Natural killer cell treated with Interleukin-12 subunit alpha and Interleukin-12 subunit beta and Interleukin-15 and Interleukin-18, amount 100 ng/mL, for 72 hours (primary cell): ENCODE measurements at places on chromosomes 2 and 18. TPM values are rescaled to one million over a fixed set of nuclear protein-coding genes. Genes with fewer than 3 reads are reported as not detected.
A peak's percentile ranks its signal among the peaks of the same experiment; 100 is the strongest.

- H3K27me3 ChIP-seq: no peaks in the 10 kb centered on the region
- H3K4me1 ChIP-seq: no peaks in the 10 kb centered on the region
- H3K4me3 ChIP-seq: no peak overlapping the region
- no peak for DNase-seq
- H3K36me3 ChIP-seq: no peaks in the 10 kb centered on the region
These were observed 489.6 kb downstream of the PTPRM start for GRCh38 chr18:8056723-8057122.

DNA sequence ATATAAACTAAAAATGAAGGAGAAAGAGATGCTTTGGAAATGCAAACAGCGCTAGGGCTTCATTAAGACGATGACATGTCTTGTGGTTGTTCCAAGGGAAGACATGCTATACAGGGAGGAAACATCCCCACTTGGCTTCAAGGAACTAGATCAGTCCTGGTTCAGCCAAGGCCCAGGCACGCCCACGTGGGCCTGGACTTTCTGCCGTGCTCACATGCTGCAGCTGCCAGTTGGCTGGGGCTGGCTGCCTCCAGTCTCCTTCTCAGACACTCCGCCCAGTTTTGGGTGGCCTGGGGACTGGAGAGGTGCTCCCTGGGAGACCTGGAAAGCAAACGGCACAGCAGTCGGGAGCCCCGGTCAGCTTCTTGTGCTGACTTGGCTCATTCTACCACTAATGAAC is 109.6 kb downstream of the GLI2 start:
- H3K4me1 ChIP-seq: no peaks in the 10 kb centered on the region
- no peak overlapping the region for H3K27ac ChIP-seq
- H3K4me3 ChIP-seq: no peak overlapping the region
- H3K36me3 ChIP-seq: no peaks in the 10 kb centered on the region
- no peak for DNase-seq

GRCh38 chr18:24910221-24910620 is 441.7 kb downstream of the ZNF521 start:
- H3K36me3 ChIP-seq: no peaks in the 10 kb centered on the region
- no peaks in the 10 kb centered on the region for H3K4me1 ChIP-seq
- no peak for DNase-seq
- H3K27ac ChIP-seq: no peak overlapping the region

The TUBB8B gene
- total RNA-seq: not detected

The INPP5D gene
- total RNA-seq: 136 TPM

DNA sequence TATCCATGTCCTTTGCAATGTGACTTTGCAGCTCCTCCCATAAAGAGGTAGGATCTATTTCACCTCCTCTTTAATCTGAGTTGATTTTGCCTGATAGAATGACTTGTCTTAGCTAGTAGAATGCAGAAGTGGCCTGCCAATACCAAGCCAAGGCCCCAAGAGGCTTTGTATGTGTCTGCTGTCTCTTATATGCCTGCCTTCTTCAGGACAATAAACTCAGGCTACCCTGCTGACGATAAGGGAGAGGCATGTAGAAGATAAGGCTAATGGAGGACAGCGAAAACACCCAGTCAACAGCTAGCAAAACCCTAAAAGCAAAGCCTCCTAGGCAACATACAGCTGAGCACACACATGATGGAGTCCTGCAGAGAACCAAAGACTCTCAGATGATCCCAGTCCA is 1.8 kb upstream of the ZC3H8 start:
- peaks cover 19% of the 10 kb centered on the region for H3K4me1 ChIP-seq
- peaks cover 2% of the 10 kb centered on the region for H3K27me3 ChIP-seq
- no peak overlapping the region for H3K4me3 ChIP-seq
- no peak for DNase-seq
- no peak overlapping the region for H3K27ac ChIP-seq

DNA sequence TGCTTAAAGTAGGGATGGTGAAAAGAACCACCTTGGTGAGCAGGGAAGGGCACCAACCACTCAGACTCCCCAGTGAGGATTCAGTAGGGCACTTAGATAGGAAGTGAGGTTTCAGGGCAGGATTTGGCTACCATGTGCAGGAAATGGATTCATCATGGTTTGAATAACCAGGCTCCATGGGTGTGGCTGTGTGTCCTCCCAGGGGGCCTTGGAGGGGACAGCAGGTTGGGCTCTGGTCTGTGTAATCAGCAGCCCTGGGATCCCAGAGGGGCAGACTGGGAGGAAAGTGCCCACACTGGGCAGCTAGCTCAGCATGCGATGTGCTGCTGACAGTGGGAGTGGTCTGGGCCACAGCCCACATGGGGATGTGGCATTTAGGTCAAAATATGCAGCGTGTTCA is 224.6 kb downstream of the CELF4 start:
- H3K27ac ChIP-seq: no peak overlapping the region
- no peaks in the 10 kb centered on the region for H3K36me3 ChIP-seq
- peaks cover 13% of the 10 kb centered on the region for H3K27me3 ChIP-seq
- no peaks in the 10 kb centered on the region for H3K4me1 ChIP-seq

GRCh38 chr2:44920751-44921150 is 20.8 kb upstream of the SIX3 start:
- no peak overlapping the region for H3K27ac ChIP-seq
- DNase-seq: no peak
- H3K4me3 ChIP-seq: no peak overlapping the region
- H3K36me3 ChIP-seq: no peaks in the 10 kb centered on the region
- peaks cover 5% of the 10 kb centered on the region for H3K4me1 ChIP-seq

- H3K4me3 ChIP-seq: no peak overlapping the region
- DNase-seq: no peak
- H3K27ac ChIP-seq: no peak overlapping the region
- peaks cover 44% of the 10 kb centered on the region for H3K27me3 ChIP-seq
These were observed 6.6 kb downstream of the BCL11A start for GRCh38 chr2:60546756-60547420.

The BOLL gene
- not detected for total RNA-seq

DNA sequence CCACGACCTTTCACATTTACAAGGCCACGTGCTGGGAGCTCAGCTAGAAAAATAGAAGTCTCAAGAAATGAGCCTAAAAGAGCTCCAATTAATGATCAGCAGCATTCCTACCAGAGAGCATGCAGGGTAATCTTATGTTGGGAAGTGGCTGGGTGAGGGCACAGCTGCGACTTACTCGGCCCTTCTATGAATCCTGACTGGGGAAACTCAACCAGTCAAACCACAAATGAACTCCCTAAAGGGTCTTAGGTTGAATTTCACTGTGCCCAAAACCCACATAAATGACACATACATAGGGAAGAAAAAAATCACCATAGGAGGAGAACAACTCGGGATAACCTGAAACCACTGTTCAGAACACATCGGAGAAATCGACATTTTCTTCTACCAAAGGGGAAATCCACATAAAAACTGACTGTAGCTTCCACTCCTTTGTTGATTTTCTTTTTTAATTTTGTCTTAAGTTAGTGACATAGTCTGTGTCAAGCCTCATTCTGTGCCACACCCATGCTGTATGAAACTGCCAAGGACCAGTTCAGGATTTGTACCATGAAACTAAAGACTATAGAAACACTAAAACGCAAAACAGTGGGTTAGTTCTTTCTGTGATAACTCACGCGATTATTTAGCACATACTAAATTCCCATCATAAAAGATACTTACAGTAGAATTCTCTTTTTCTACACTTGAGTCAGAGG is 54.7 kb downstream of the UXS1 start:
- peaks cover 22% of the 10 kb centered on the region for H3K36me3 ChIP-seq
- peak overlapping the region; percentile 51 for H3K4me3 ChIP-seq
- H3K4me1 ChIP-seq: peaks cover 49% of the 10 kb centered on the region
- no peak for DNase-seq
- peak overlapping the region; percentile 87 for H3K27ac ChIP-seq
- no peaks in the 10 kb centered on the region for H3K27me3 ChIP-seq

DNA sequence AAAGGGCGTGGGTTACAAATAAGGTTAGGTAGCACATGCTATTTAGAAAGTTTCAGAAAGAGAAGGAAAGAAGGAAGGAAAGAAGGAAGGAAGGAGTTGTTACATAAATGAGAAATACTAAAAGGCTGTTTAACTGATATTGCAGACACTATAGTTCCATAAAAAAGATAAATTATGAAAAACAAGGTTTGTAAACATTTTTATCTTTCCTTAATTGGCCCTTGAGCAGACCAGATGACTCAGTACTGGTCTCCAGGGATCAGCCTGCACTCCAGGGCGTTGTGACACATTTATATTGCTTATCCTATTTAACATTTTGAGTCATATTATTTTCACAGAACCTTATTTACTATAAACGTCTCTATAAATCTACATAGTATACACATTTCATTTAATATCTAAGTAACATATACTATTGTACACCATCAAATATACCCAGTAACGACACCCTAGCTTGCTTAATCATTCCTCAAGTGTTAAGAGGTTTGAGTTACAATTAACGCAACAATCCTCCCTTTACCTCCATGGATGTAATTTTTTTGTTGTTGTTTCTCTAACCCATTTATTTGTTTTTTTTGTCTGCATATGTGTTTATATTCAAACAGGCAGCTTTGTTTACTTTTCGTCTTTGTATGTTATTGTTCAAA is 2.8 kb upstream of the RAB31 start:
- H3K4me3 ChIP-seq: no peak overlapping the region
- H3K27ac ChIP-seq: no peak overlapping the region
- DNase-seq: no peak
- H3K4me1 ChIP-seq: peaks cover 23% of the 10 kb centered on the region

DNA sequence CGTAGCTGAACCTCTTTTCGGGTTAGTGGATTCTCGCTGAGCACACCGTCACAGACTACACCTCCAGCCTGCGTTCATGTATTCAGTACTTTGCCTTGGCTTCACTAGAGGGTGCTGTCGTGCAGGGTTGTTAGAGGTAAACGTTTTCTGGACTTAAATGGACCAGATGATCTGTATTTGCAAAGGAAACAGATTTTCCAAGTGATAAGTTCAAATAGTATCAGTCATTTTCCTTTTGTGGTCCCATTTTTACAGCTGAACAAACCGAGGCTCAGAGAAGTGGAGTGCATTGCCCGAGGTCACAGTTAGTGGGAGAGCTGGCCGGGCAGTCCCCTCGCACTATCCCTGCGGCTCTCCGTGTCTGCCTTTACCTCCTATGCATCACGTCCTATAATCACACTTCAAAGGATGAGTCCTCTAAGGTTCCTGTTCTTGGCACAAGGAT is 125.9 kb downstream of the MAP4K4 start:
- no peak overlapping the region for H3K27ac ChIP-seq
- H3K27me3 ChIP-seq: no peaks in the 10 kb centered on the region
- H3K4me1 ChIP-seq: peaks cover 50% of the 10 kb centered on the region
- peak; percentile 75 for DNase-seq

DNA sequence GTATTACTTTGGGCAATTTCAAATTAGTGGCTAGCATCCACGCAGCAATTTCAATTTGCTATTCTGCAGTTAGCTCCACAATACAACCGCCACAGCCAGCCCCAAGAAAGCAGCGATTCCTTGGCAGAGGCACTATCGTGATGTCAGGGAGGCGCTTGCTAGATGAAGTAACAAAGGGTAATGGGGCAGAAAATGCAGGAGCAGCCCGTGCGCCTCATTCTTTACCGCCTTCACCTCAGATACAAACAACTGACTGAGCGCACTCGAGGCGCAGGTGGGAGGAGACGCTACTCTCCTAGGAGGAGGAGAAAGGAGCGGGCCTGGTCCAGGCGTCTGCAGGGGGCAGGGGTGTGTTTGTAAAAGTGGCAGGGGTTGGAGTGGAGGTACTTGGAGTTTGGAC is 76.9 kb upstream of the ASB18 start:
- H3K27me3 ChIP-seq: no peaks in the 10 kb centered on the region
- no peak overlapping the region for H3K4me3 ChIP-seq
- H3K36me3 ChIP-seq: no peaks in the 10 kb centered on the region
- H3K27ac ChIP-seq: no peak overlapping the region
- no peaks in the 10 kb centered on the region for H3K4me1 ChIP-seq

DNA sequence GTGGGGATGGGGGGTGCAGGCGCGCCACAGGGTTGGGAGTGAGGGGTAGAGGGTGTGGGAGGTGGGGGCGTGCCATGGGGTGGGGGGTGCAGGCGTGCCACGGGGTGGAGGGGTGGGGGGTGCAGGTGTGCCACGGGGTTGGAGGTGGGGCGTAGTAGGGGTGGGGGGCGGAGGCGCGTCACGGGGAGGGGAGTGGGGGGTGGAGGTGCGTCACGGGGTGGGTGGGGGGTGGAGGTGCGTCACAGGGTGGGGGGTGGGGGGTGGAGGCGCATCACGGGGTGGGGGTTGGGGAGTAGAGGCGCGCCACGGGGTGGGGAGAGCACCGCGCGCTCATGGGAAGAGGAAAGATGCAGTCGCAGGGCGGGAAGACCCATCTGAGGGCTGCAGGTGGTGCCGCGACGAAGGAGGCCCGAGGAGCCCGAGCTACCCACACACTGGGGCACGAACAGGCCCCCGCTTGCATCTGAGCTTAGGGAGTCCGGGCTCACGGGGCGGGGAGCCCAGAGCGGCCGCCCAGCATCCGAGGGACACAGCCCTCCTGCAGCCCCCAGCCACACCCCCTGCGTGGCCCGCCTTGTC is 37.5 kb downstream of the SNED1 start:
- H3K36me3 ChIP-seq: no peaks in the 10 kb centered on the region
- no peaks in the 10 kb centered on the region for H3K4me1 ChIP-seq
- H3K27ac ChIP-seq: no peak overlapping the region
- no peaks in the 10 kb centered on the region for H3K27me3 ChIP-seq
- peak overlapping the region; percentile 34 for H3K4me3 ChIP-seq

DNA sequence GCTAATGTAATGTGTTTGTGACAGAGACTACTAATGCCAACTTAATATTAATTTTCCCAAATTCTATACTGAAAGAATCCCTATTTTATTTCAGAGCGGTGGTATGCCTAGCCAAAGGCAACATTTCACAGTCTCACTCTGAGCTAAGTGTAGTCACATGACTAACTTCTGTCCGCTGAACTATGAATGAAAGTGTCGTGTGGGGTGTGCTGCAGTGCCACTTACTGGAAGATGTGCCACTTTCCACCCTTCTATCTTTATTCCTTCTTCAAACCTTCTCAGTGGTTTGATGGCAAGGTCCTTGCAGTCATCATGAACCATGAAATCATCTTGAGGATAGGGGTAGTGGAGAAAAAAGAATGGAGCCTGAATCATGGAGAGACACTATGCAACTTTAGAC is 47.3 kb upstream of the C1D start:
- H3K4me3 ChIP-seq: no peak overlapping the region
- H3K27me3 ChIP-seq: no peaks in the 10 kb centered on the region
- H3K36me3 ChIP-seq: peaks cover 14% of the 10 kb centered on the region
- H3K27ac ChIP-seq: no peak overlapping the region
- H3K4me1 ChIP-seq: no peaks in the 10 kb centered on the region

The FOXI3 gene
- not detected for total RNA-seq
